GM04504 (cell line): ENCODE measurements at places on chromosomes 6 and 20.

DNA sequence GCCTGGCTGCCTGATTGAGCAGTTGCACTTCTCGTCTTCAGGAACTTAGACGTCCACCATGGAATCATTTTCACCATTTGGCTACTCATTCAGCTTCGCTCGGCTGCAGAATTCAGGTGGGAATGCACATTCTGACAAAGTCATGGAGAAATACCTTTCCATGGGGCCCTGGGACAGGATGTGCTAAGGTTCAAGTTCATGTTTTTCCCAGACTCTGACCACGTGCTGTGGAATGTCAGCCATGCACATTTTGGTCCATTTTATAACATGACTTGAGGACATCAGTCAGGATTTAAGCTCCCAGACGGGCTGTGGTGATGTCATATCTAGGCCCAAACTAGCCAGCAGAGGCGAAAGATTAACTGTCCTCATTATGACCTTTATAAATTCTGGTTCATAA is 205.3 kb downstream of the TBXT start:
- DNase-seq, result no peak

DNA sequence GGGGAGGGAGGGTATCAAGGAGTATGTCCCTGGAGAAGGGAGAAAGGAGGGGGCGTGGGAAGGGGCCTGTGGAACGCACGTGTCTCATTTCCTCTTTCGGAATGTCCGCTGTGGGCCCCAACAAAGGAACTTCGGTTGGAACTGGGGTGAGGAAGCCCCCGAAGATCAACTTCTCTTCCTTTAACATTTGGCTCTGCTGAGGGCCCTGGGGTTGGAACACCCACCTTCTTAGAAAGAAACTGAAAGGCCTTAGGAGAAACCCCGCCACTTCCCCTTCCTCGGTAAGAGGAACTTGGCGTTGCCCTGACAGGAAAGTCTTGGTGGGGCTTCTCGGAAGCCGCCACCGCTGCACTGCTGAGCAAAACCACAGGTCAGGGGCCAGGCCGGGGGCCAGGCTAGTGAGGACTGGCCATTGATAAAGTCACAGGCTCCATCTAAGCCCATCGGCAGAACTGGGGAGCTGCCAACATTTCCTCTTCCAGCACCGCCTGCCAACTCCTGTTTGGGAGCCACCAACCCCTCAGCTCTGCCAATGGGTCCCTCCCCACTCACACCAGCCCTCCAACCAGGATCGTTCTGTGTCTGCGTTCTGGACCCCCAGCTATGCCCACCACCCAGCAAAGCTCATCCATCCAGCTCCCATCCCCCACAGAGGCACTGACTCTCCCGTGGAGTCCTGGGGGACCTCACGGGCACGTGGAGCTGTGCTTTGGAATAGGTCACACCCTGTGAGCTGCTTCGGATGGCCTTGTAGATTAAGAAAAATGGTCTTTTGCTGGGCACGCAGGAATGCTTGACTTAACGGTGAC is 44.8 kb downstream of the FGD2 start:
- DNase-seq, result no peak

GRCh38 chr6:86502497-86502896 is 434.8 kb upstream of the HTR1E start:
- DNase-seq, result no peak

DNA sequence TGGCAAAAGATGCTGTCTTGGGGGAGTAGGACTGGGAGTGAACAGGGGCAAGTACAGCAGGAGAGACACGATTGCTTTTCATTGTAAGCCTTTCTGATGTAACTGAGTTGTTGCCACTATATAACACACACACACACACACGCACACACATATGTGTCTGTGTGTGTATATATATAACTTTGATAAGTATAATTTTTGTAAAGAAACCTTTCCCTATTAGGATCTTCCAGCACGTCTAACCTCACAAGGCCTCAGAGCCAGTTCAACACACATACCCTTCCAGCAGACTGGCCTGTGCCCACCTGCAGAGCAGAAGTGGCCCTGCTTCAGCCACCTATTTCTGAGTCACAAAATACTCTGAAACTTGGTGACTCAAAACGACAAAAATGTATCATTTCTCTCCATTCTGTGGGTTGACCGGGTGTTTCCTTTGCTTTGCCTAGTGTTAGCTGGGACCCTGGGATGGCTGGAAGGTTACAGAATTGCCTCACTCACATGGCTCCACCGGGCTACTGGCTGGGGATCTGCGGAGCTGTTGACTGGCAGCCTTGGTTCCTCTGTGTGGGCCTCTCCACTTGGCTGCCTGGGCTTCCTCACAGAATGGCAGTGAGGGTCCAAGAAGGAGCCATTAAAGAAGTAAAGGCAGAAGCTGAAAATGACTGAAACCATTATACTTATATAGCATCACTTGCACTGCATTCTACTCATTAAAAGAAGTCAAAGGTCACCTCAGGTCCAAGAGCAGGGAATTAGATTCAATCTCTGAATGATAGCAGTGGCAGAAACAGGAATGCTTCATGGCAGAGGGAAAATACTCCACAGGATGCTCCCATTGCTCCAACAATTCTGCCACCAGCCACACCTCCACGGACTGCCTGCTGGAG is 126.4 kb downstream of the BANF2 start:
- DNase-seq, result no peak

- no peak for DNase-seq
Measured at GRCh38 chr6:27448456-27448855, 24.4 kb downstream of the ZNF184 start.

DNA sequence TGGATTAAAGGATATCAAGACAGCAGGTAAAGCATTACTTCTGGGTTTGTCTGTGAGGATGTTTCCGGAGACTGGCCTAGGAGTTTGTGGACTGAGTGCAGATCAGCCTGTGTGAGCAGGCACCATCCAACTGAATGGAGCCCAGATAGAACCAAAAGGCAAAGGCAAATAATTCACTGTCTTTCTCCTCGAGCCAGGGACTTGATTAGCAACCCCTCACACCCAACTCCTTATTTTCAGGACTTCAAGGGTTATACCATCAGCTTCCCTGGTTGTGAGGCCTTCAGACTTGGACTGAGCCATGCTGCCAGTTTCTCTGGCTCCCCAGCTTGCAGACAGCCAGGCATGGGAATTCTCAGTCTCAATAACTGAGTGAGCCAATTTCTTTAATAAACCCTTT is 19.3 kb downstream of the PSMB1 start:
- no peak for DNase-seq

GRCh38 chr20:41167481-41168253 is 30.3 kb downstream of the PLCG1 start:
- DNase-seq, result no peak

DNA sequence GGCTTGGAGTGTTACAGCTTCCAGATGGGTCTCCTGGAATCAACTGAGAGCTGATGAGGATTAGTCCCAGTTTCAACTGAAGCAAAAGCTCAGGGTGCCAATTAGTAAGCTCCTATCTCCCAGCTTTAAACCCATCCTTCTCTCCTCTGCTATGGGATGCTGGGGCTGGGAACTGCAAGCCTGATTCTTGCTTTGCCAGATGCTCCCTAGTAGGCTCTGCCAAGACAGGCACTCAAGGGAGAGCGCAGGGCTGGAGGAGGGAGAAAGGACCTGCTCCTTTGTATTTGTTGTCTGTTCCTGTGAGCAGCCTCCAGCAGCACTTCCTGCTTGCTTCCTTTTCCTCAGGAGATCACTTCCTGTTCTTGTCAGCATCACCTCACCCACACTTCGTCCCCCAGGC is 309.7 kb downstream of the KIF16B start:
- DNase-seq, result no peak

GRCh38 chr20:63313349-63314014 is 20.5 kb downstream of the COL20A1 start:
- no peak for DNase-seq

DNA sequence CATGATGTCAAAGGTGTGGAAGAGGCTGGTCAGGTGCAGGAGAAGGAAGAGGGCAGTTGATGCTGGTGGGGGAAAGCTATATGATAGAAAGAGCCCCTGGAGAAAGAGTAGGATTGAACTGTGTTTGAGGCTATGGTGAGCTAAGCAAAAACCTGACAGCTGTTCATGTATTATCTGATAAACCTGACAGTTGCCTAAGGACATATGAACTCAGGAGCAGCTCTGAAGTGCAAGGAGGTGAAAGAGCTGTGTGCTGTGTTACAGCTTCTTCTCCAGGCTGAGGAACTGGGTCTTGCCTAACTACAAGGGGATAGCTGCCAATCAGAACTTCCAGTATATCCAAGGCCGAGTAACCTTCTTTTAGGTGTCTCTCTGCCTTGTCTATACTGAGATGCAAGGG is 81.8 kb downstream of the LCA5 start:
- no peak for DNase-seq

DNA sequence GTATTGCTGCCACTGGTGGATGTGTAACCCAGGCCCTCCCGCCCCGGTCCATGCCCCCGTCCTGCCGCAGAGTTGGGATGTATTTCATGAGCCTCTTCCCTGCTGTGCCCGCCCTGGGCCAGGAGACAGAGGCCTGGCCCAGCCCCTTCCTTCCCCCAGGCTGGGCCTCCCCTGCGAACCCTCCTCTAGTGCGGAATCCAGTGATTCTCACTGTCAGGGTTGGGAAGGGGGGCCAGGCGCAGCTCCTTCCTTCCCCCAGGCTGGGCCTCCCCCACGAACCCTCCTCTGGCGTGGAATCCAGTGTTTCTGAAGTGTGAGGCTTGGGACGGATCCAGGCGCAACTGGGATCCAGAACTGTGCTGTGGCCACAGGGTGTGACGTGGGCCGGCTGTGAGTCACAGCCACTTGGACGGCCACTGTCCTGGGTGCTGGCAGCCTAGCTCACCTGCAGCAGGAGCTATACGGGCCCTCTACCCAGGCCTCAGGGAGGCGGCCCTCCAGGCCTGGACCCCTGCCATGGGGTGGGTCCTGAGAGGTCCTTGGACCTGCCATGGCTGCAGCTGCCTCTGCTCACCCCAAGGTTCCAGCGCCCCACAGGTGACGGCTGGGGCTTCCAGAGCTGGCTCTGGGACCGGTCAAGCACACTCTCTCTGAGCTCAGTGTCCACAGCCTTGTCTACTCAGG is 28.3 kb downstream of the COL20A1 start:
- no peak for DNase-seq

GRCh38 chr6:149484733-149485700 is at the start of gene ZC3H12D:
Gene ZC3H12D, minus strand, starts transcription at chr6:149485014. Its CDS starts 10,471 bp downstream, at chr6:149474543.
- DNase-seq, result peak; percentile 28

DNA sequence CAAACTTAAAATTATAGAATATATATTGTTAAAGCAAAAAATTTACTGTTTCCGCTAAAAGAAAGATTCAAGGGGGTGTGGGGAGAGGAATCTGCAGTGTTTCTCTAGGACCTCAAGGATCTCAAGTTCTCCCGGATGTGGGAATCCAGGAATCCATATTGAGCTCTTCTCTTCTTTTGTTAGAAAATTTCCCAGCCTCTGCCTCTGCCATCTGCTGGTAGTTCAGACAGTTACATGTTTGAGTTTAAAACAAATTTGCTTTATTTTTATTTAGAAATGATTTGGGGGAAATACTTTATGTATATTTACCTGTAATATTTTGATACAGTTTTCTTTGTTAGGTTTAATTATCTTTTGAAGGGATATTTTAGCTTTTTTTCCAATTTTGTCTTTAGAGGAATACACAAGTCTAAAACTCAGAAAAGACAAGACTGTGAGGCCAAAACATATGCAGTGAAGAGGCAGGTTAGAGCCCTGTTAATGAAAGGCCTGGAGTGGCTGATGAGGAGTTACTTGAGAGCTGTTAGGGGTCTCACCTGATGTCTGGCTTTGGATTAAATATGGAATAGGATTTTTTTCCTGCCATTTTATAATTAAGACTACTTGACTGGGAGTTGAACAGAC is 268.8 kb downstream of the ARID1B start:
- DNase-seq, result peak; percentile 25

DNA sequence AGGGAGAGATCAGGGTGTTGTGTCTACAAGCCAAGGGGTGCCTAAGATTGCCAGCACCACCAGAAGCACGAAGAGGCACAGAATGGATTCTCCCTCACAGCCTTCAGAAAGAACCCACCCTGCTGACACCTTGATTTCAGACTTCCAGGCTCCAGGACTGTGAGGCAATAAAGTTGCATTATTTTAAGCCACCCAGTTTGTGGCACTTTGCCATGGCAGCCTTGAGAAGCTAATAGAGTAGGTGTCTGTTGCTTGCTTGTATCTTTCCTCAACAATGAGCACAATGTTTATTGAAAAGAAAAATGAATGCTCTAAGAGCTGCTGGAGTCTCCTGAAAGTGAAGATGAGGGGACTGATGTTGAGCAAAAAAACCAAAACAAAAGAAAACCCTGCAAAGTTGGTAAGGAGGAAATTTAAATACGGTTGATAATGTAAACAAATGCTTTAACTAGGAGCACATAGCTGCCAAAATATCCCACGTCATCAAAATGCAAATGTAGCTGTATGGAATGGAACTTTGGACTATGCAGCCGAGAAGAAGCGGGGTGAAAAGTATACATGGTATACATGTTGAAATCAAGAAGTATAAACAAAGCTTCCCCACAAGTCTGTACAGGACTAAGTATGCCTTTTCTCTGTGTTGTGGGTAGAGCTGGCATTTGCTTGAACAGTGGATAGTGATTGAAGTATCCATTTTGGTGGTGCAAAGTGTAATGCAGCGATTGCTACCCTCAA is 8.0 kb downstream of the IL20RA start:
- DNase-seq, result no peak

GRCh38 chr20:23541330-23541729 is 27.0 kb downstream of the CST9L start:
- DNase-seq, result no peak

DNA sequence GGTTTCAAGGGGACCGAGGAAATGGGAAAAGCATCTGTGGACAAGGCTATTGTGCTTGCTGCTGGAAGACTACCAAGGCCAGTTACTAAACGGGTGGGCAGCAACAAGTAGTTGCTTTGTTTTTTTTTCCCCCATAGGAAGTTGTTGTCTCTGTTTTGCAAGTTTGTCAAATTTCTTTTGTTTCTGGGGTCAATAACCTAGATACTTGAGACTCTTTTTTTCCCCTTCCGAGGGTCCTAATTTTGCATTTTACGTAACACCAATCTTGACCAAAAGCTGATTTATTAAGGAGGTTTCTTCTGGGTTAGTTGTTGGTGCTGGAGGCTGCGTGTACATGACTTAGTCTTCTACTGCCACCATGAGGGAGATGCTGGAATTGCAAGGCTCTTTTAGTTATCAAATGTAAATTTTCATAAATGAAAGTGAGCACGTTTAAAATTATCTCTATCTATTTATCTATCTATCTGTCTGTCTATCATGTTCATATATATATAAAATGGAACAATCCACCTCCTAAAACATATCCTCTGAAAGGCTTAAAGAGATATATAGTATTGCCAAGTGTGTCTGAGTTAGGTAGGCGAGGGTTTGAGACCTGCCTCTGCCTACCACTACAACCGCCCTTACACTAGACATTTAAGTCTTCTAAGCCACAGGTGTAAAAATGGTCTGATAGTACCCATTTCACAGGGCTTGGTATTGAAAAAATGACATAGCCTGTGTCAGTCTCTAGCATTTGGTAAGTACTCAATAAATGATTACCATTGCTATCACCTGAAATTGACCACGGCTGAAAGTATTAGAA is 60.2 kb downstream of the GCLC start:
- no peak for DNase-seq

DNA sequence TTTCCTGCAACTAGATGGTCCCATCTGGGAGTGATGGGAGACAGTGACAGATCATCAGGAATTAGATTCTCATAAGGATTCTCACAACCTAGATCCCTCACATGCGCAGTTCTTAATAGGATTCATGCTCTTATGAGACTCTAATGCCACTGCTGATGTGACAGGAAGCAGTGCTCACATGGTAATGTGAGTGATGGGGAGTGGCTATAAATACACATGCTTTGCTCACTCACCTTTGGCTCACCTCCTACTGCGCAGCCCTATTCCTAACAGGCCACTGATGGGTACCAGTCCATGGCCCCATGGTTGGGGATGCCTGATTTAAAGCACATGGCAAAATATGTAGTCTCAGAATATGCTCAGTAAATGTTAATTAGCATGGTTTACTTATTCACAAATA is 80.6 kb upstream of the MBOAT1 start:
- DNase-seq, result no peak
